ENCODE measurements at places on chromosomes 7 and 10.

GRCh38 chr7:155466814-155467733 lies 9.1 kb downstream of the EN2 start:
- DNase-seq, result no peak

- no peak for DNase-seq
Observed at GRCh38 chr7:70303309-70303708, 705.0 kb downstream of the AUTS2 start.

- peak; percentile 41 for DNase-seq
Observed at GRCh38 chr7:65251851-65252620, 121.6 kb upstream of the ZNF92 start.

- DNase-seq, result no peak
Observed at GRCh38 chr7:32164341-32164996, 94.3 kb upstream of the PDE1C start.

GRCh38 chr10:24446739-24447138 lies 237.8 kb downstream of the KIAA1217 start:
- no peak for DNase-seq

DNA sequence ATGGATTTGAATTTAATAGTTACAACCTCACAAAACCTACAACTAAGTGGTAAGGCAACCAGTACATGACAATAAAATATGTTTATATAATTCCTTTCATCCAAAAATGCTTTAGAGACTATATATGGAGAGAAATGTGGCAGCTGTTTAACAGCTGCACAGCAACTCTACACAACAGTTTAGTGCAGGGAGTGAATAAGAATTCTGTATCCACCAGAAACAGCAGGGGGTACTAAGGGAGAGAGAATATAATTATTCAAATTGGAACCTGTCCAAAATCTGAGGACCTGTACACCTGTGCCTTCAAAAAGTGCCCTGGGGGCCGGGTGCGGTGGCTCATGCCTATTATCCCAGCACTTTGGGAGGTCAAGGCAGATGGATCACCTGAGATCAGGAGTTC lies 49.6 kb downstream of the POLL start:
- no peak for DNase-seq

Measured in C1 segment of cervical spinal cord (tissue), 14 donors.